ENCODE measurements at places on chromosomes 1 and 21.

- DNase-seq, result no peak
Observed at GRCh38 chr1:29414086-29414485, 177.8 kb downstream of the PTPRU start.

GRCh38 chr1:68544651-68545050 is 47.8 kb upstream of the DEPDC1 start:
- DNase-seq, result no peak

GRCh38 chr1:231679109-231679508 is 52.5 kb downstream of the DISC1 start:
- no peak for DNase-seq

- peak; percentile 46 for DNase-seq
Observed at GRCh38 chr21:42313501-42313969, 1.7 kb downstream of the TFF3 start.

DNA sequence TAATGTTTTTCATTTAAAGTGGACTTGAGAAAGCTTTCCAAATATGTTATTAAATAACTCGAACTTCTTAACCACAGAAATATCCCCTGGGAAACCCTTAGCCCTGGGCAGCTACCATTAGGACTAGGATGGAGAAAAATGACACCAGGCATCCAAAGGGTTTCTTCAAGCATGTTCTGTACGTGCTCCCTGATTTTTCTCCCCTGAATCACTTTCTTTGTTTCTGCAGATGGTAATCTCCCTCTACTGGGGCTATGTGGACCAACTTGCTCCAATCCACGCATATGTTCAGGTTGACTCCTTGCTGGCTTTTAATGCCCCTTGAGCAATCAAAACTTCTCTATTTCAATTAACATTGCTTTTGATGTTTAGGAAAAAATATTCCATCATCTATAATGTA is 312.7 kb upstream of the C1orf87 start:
- DNase-seq, result no peak

DNA sequence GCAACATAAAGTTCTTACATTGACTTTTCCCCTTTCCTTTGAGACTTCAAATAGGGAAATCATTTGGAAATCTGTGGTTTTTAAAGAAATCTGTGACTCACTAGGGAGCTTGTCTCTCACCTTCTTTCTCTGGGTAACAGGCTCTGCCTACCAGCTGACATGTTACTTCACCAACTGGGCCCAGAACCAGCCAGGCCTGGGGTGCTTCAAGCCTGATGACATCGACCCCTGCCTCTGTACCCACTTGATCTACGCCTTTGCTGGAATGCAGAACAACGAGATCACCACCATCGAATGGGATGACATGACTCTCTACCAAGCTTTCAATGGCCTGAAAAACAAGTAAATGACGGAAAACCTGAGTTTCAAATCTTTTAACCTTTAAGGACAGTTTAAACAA is 9.2 kb upstream of the CHIA start:
- DNase-seq, result no peak

GRCh38 chr1:49723662-49724061 is 300.1 kb downstream of the AGBL4 start:
- no peak for DNase-seq

GRCh38 chr21:31235671-31236450 is 108.2 kb downstream of the TIAM1 start:
- DNase-seq, result no peak

GRCh38 chr1:185674201-185674600 is 60.0 kb upstream of the HMCN1 start:
- DNase-seq, result no peak

DNA sequence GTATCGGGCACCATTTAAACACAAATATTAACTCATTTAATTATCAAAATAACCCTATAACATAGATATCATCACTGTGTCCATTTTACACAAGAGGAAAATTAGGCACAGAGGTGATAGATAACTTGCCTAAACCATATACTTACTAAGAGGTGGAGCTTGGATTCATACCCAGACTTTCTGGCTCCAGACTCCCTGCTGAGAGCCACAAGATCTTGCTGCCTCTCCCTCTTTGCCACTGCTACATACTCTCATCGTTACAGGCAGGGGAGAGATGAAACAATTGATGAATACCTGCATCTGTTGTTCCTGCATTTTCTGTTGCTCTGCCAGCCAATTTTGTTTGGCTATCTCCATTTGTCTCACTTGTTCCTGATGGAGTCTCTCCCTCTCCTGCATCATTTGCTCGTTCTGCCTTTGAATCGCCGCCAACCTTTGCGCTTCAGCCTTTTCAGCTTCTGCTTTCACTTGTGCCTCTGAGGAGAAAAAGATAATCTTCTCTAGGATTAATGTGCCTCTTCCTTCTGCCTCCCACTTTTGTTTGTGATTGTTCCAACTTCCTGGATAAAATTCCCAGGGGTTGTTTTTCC is 10.6 kb downstream of the GBP5 start:
- peak; percentile 20 for DNase-seq

DNA sequence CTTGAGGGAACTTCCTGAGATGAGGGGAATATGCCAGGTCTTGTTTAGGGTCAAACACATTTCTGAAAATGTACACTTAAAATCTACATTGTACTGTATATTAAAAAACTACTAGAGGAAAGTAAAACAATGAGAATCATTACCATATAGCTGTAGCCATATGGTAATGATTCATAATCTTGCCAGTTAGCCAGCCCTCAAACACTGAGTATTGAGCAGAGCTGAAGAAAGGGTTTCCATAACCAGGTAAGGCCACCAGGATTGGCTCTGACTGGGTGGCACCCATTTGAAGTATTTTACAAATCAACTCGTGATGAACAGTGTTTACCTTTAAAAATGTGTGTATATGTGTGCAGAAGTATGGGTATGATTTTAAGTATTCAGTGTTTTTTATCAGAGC is 226.7 kb downstream of the SLC45A1 start:
- DNase-seq, result no peak

DNA sequence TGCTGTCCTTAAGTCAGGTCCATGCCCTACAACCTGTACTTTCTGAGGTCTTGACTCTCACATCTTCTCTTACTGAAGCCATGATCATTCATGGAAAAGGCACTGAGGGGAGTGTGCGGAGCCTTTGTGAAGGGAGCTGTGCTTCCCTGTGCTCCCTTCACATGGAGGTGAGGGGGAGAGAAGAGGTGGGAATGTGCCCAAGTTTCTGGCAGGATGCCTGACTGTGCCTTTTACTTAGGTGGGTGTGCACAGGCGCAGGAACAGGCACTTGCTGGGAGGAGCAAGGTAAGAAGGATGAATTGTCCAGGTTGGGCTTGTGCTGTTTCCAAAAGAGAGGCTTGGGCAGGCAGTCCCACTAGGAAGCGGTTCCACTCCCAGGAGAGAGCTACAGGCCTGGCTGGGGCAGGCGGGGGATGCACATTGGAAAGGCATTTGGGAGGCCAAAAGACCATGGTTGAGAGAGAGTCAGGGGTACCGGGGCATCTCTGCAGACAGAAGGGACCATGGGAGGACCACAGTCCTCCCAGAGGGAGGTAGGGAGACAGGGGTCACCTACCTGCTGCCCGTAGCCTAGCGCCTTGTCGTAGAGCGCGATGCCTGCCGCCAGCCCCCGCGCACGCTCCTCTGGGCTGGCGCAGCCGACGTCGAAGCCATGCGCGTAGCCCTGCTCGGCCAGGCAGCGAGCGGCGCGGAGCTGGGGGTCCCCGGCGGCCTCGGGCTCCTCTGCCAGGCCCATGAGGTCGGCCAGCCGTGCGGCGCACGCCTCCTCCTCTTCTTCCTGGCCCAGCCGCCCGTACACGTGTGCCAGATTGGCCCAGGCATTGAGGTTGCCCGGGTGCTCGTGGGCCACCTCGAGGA is 853 bp downstream of the TTC22 start:
- no peak for DNase-seq

DNA sequence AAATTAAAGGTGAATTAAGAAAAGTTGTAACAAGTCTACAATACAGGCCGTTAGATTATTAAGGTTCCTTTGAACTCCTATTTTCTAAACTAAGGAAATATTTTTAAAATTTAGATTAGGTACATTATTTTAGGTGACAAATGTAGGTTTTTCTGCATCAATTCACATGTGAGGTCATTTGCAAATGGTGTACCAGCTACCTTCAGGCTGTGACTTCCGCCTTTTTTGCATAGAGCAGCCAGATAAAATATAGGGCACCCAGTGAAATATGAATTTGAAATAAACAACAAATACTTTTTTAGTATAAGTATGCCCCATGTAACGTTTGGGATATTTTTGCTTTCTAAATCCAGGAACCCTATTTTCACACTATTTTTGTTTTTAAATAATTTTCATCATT is 544.0 kb downstream of the LMO4 start:
- DNase-seq, result no peak

DNA sequence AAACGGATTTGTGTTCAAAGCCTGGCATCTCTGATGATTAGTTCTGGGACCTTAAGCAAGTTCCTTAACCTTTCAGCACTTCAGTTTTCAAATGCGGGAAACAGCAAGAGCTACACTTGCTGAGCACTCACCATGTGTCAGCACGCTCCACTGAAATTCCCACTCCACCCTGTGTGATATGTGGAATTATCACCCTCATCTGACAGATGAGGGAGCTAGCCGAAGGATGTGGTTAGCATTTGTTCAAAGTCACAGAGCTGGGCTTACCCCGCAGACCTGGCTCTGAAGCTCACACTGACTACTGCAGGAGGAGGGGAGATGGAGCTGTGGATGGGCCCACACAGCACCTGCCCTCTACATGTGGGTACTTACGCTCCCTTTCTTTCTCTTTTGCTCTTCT is 29.1 kb downstream of the IL12RB2 start:
- no peak for DNase-seq

GRCh38 chr1:54077359-54077758 is 24.0 kb downstream of the TCEANC2 start:
- no peak for DNase-seq

- DNase-seq, result no peak
Observed at GRCh38 chr1:186626356-186626932, 53.8 kb downstream of the PTGS2 start.

DNA sequence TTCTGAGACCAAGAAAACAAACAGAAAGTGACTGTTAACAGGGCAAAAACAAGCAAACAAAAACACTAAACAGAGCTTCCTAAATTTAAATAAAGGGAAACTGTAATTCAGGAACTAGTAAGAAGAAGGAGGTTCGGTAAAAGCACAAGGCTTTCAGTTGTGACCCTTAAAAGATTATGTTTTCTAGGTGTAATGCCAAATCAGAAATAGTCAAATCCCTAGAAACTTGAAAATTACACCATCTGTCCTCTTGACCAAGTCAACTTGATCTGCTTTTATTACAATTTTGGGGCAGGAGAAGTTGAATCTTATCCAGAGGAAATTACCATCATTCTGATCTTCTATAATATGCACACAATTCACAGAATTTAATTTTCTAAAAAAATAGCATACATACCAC is 754.0 kb upstream of the ADGRL4 start:
- DNase-seq, result no peak

DNA sequence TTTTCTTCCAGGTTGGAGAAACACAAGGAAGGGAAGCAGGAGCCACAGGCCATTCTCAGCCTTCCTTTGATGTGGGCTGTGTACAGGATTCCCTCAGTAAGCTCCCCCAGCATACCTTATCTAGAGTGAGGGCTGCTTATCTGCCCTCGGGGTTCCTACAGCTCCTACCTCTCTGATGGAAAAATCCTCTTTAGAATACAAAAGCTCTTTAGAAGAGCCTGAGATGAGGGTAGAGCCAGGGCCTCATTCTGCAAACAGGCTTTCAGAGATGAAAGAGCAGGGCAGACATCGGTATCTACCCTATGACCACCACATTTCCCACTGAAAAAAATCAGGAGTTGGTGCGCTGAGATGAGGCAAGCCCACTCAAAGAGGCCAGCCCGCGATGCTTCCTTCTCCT is 85.1 kb downstream of the PLPP3 start:
- no peak for DNase-seq

DNA sequence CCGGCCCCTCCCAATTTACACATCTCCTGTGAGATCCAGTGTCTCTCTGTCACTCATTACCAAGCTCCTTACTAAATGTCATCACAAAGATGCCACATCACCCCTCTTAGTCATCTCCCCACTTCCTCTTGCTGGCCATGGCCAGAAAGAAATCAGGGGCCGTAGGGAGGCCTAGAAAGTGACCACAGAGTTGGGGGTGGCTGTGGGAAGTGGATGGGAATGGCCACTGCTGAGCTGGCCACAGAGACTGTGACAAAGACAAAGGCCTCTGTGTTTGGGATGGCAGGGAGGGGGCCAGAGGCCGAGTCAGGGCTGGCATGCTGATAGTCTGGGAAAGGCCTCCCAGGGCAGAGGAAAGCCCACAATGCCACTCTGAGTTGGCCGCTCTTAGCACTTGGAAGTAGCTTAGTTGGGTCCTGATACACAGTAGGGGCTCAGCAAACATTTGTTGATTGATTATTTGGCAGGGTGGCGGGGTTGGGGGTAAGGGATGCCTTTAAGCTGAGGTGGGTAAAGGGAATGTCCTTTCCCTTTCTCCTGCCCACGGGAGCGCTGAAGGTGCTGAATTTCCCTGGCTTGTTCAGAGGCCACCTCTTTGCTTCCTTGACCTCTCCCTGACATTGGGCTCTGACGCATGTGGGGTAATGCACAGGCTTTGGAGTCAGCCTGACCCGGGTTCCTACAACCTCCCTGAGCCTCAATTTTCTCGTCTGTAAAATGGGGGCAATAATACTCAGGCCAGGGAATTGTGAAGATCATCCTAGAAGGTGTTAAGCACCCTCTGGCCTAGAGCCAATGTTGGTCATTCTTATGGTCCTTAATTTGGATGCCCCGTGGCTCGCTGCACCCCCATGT is 13.2 kb downstream of the NAV1 start:
- DNase-seq, result no peak

- no peak for DNase-seq
Observed at GRCh38 chr1:78408192-78408591, 82.6 kb upstream of the PTGFR start.

DNA sequence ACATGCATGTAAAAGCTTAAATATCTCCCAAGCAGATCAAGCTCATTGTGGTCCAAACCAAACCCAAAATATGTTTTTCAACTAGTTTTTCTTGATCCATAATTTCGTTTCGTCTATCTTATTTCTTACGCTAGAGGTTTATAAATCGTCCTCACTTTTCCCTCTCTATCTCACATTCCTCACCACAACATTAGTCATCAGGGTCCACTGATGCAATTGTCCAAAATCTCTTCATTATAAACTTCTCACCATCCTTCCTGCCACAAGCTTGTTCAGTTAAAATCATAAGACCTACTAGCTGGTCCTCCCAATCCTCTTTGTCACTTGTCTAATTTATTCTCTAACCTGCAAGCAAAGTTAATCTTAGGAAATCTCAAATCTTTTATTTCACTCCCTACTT is 173.0 kb upstream of the PALMD start:
- no peak for DNase-seq

- peak; percentile 66 for DNase-seq
Observed at GRCh38 chr1:36588972-36589371, 106.3 kb upstream of the CSF3R start.

GRCh38 chr1:218369688-218370511 is 24.8 kb downstream of the TGFB2 start:
- no peak for DNase-seq

GRCh38 chr1:94806441-94806871 is 13.7 kb upstream of the SLC44A3 start:
- no peak for DNase-seq
